ENCODE measurements at places on chromosomes 7 and 10. TPM values are rescaled to one million over a fixed set of nuclear protein-coding genes. Genes with fewer than 3 reads are reported as not detected.

GOLGA7B gene
- 0.52 TPM for total RNA-seq

- H3K36me3 ChIP-seq, result no peaks in the 10 kb centered on the region
- no peaks in the 10 kb centered on the region for H3K27me3 ChIP-seq
- no peak overlapping the region for H3K4me3 ChIP-seq
- H3K27ac ChIP-seq, result no peak overlapping the region
- DNase-seq, result peak; percentile 68
- H3K4me1 ChIP-seq, result no peaks in the 10 kb centered on the region
These were observed 185.7 kb upstream of the AUTS2 start for GRCh38 chr7:69412331-69413146.

GRCh38 chr10:29377333-29377961, 88.6 kb downstream of the LYZL1 start:
- H3K4me3 ChIP-seq, result no peak overlapping the region
- no peak for DNase-seq
- no peaks in the 10 kb centered on the region for H3K27me3 ChIP-seq
- peaks cover 6% of the 10 kb centered on the region for H3K4me1 ChIP-seq
- H3K36me3 ChIP-seq, result no peaks in the 10 kb centered on the region

DNA sequence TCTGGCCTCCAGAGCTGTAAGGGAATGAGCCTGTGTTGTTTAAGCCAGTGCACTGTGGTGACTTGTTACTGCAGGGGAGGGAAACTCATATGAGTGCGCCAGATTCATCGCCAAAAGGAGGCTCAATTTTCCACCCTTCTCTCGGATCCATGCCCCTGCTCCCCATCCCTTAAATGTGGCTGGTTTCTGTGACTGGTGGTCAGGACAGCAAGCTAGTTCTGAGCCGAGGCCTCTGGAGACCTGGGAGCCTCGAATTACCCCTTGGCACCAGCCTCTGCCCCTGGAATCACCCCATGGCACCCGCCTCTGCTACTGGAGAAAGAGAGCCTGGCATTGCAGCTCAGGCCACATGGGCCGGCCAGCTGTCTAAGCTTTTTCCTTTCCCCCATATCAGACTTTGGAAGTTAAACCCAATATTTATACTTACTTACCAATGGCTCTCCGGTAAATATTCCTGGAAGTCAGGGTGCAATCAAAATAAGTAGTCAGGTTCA, 39.9 kb upstream of the RBM33 start:
- no peak overlapping the region for H3K27ac ChIP-seq
- no peaks in the 10 kb centered on the region for H3K36me3 ChIP-seq
- peaks cover 3% of the 10 kb centered on the region for H3K4me1 ChIP-seq
- H3K4me3 ChIP-seq, result no peak overlapping the region
- H3K27me3 ChIP-seq, result no peaks in the 10 kb centered on the region

- peak within 1 kb of the TSS; percentile 98 for H3K27ac ChIP-seq
- H3K4me3 ChIP-seq, result peak within 1 kb of the TSS; percentile 94
- H3K27me3 ChIP-seq, result no peaks in the 10 kb centered on the region
- DNase-seq, result peak; percentile 93
These were observed at the start of gene PSTK for GRCh38 chr10:122980209-122981065. PSTK (plus strand) TSS chr10:122980401; CDS start chr10:122980480, 79 bp downstream.
